ENCODE measurements at places on chromosomes 16 and 17.

GRCh38 chr16:16139061-16139460, 84.2 kb downstream of the ABCC6 start:
- no peak for DNase-seq

GRCh38 chr17:10127819-10128425, 70.5 kb downstream of the GAS7 start:
- DNase-seq = no peak

- DNase-seq = no peak
Measured at GRCh38 chr16:67238278-67238575, 9.1 kb downstream of the FHOD1 start.

DNA sequence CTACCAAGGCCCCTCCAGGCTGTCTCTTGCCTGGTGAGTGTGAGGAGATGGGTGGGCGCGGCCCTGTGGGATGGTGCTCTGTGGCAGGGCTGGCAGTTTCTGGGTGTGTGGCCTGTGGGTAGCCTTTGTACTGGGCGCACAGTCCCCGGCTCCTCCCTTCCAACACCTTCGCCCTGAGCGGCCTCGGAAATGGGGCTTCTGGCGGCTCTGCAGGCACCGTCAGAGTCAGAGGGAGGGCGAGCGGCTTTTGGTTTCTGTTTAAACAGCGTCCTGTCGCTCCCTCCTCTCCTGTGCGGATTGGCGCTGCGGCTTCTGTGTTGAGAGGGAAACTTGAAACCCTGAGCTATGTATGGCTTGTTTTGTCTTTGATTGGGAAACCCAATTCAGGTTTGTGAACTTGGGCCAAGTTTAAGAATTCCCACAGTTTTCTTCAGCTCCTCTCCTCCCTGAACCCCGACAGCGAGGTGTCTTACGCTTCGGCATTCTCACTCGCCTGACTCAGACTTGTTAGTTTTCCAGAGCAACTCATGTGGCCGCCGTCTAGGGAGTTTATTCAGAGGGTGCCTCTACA, 8.3 kb upstream of the ZNF750 start:
- DNase-seq = peak; percentile 67

DNA sequence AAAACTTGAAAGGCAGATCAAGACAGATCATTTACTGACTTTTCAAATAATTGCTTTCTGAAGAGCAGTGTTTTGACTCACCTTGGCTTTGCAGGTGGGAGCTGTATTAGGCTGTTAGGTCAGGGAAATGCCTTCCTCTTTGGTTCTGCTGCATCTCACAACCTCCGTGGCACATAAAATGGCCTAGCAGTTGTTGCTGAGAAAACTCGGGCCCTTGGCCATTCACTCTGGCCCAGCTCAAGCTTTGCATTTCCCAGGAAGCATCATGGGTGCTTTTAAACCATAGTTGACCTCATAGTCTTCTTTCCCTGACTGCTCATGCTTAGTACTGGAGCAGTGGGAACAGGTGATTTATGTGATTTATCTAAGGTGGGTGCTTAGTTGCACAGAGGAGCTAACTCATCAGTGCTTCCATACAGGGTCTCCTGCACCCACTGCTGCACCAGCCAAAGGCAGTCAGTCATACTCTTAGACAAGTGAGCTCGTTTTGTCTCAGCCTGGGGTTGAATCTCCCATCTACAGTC, 83.6 kb downstream of the KSR1 start:
- DNase-seq = no peak

GRCh38 chr17:81200695-81201580, 21.8 kb downstream of the CEP131 start:
- DNase-seq = peak; percentile 30

- no peak for DNase-seq
Measured at GRCh38 chr16:35746281-35746962, 2287.0 kb downstream of the TP53TG3F start.

GRCh38 chr17:31488982-31489294, 97.5 kb downstream of the RAB11FIP4 start:
- no peak for DNase-seq

GRCh38 chr16:19700319-19700781, 17.7 kb downstream of the KNOP1 start:
- no peak for DNase-seq

All from CD4-positive, alpha-beta T cell treated with Interferon alpha-2 for 1 hour (primary cell).